ENCODE measurements at places on chromosomes 11 and 22.

DNA sequence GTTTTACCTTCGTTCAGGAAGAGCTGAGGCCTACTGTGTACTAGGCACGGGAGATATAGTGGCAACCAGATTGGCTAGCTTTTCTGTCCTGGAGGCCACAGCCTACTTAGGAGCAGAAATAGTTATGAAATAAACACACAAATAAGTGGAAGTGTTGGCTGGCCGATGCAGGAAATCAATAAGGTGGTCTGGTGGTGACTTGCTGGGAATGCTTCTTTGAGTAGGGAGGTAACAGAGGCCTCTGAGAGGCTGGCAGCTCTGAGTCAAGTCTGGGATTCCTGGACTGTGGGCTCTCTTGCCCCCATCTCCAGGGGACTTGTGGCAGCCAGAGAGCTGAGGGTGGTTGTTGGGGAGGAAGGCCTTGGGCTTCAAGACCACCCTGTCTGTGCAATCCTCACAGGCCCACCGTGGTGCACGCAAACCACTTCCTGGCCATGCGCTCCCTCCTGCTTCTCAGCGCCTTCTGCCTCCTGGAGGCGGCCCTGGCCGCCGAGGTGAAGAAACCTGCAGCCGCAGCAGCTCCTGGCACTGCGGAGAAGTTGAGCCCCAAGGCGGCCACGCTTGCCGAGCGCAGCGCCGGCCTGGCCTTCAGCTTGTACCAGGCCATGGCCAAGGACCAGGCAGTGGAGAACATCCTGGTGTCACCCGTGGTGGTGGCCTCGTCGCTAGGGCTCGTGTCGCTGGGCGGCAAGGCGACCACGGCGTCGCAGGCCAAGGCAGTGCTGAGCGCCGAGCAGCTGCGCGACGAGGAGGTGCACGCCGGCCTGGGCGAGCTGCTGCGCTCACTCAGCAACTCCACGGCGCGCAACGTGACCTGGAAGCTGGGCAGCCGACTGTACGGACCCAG is 4.1 kb downstream of the SERPINH1 start:
- no peak for DNase-seq

DNA sequence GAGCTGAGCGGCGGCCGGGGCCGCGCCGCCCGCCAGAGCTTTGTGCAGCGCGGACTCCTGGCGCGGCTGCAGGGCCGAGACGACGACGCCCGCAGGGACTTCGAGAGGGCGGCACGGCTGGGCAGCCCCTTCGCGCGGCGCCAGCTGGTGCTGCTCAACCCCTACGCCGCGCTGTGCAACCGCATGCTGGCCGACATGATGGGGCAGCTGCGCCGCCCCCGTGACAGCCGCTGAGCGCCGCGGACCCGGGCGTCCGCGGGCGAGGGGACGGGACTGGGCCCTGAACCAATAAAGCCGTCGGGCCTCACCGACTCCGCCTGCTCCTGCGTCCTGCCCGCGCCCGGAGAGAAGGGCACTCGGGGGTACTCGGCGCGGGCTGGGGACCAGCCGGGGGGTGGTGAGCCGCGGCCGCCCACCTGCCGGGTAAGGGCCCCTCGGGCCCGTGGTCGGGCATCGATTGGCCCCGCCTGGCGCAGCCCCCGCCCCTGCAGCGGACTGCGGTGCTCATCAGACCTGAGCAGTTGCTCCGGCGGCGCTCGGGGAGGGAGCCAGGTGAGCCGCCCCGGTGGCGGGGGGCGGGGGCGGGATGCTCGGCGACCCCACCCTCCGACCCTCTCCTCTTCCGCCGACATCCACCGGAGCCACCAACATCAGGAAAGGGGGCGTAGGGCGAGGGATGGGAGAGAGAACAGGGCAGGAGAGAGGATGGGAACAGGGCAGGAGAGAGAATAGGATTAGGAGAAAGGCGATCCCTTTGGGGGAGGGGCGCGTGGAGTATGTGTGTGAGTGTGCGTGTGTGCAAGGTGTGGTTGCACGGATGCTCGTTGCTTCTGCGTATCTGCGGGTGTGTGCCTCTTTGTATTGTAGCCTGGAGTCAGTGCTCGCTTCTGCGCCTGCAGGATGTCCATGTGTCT is at the start of gene TMEM25:
Gene TMEM25, plus strand, starts transcription at position 510 of the 914 bp plus-strand sequence. CDS start 610 bp downstream, outside the sequence.
- DNase-seq, result peak; percentile 68

DNA sequence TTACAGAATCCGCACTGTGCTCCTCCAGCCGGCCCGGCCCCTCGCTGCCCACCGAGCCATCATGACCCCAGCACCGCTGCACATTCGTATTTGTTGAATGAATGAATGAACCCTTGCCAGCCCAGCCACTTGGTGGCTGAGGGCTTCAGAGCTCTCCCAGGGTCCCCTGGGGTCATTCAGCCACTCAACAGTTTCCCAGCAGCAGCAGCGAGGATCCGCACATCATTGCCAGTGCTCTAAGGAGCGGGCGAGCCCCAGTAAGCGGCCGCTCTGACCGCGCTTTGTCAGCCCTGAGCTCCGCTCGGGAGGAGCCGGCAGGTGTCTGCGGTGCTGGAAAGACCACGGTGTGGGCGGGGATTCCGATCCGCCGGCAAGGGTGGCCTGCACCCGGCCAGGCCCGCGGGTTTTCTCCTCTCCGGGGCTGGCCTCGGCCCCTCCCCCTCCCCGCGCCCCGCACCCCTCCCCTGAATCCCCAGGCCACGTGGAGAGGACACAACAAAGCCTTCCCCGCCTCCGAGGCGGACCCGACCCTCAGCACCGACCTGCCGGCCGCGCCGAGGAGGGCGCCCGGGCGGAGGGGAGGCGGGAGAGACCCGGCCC is 563 bp downstream of the BID start:
- peak; percentile 56 for DNase-seq

- no peak for DNase-seq
These were observed 64.7 kb downstream of the MAML2 start for GRCh38 chr11:96278039-96278897.

DNA sequence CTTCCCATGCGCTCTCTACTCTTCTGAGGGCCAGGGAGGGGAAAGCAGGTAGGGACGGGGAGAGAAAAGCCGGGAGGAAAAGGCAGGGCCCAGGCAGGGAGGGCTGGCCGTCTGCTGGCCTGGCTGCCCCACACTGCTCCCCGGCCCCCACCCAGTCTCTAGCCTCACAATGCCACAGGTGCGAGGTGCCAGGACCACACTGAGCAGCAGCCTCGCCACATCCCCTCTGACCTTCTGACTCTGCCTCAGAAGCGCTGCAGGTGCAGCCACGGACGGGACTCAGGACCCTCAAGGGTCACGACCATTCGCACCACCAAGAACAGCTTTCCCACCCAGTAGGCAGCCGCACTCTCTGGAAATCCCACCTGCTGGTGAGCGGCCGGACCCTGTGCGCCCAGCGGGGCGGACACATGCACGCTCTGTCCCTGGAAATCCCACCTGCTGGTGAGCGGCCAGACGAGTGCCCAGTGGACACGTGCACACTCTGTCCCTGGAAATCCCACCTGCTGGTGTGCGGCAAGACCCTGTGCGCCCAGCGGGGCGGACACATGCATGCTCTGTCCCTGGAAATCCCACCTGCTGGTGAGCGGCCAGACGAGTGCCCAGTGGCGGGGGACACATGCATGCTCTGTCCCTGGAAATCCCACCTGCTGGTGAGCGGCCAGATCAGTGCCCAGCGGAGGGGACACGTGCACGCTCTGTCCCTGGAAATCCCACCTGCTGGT is 20.1 kb downstream of the TOLLIP start:
- no peak for DNase-seq

DNA sequence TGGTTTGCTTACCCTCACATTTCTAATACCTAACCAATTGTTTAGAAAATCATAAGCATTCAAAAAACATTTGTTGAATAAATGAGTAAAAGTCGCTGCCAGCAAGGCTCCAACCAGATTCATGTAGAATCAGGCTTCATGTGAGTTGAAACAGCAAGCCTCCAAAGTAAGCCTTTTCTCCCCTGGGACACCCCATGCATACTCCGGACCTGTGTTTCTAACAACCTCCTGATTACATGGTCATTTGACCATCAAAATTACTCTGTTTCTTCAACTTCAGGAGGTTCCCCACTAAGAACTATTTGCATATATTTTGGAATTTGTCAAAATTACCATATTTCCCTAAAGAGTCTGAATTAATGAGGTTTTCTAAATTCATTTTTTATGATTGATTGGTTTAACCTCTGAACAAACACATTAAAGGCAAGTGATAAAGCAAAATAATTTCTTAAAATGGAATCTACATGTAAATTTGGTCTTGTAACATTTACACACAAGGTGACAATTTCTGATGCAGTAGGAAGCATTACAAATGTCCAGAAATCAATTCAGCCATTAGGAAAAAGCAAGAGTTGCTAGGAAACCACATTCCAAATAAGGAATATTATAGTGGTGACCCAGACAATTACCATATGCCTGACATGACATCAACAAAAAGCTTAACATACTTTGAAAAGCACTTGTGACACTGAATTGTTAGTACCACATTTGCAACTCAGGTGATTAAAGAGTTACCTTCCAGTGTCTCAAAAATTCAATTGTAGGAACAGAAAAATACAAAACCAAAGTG is 252.6 kb downstream of the GUCY1A2 start:
- DNase-seq, result no peak

DNA sequence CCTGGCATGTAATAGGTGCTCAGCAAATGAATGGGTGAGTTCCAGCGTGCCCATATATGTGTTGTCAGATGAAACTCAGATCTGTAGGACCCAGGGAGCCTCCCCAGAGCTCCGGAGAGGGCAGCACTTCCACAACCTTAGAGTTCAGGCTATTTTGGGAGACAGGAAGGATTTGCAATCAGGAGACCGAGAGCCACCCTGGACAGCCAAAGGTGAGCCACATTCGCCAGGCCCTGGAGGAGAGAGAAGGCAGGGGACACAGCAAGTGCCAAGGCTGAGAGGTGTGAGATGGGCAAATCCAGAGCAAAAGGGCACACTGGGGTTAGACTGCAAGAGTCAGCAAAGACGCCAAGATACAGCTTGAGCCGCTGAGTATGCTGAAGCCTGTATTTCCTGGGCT is 66.4 kb downstream of the CD82 start:
- no peak for DNase-seq

- no peak for DNase-seq
These were observed 740.8 kb downstream of the DLG2 start for GRCh38 chr11:84886344-84886743.

- DNase-seq, result no peak
These were observed 18.1 kb upstream of the PPP6R3 start for GRCh38 chr11:68442433-68442832.

DNA sequence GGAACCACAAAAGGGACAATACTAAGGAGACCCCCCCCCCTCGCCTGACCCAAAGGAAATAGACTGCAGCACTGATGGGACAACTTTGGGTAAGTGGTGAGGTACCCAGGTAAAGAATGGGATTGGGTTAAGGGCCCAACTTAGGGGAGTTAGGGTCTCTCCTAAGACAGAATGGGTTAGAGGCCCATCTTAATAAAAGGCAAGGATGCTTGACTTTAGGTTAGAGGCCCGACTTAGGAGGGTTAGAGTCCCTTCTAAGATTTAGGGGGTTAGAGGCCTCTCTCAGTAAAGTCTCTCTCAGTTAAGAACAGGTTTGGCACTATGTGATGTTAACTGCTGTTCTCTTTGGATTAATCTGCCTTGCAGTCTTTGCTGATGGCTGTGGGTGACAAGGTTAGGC is 41.0 kb upstream of the DBX1 start:
- no peak for DNase-seq

DNA sequence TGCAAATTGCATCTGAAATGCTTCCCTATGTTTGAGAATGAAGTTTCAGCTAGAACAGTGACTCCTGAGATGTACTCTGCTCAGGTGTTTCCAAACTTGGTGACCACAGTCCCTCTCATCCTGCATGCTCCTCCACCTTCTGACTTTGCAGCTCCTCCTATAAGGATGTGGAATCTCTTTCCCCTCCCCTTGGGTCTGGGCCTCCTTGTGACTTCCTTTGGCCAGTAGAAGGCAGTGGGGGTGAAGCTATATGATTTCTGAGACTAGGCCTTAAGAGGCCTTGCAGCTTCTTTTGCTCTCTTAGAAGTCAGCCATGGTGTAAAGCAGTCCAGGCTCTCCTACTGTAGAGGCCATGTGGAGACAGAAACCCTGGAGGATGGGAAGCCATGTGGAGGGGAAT is 50.7 kb downstream of the CSF2RB start:
- no peak for DNase-seq

GRCh38 chr22:46446799-46447198 is 90.6 kb downstream of the CELSR1 start:
- DNase-seq, result no peak

DNA sequence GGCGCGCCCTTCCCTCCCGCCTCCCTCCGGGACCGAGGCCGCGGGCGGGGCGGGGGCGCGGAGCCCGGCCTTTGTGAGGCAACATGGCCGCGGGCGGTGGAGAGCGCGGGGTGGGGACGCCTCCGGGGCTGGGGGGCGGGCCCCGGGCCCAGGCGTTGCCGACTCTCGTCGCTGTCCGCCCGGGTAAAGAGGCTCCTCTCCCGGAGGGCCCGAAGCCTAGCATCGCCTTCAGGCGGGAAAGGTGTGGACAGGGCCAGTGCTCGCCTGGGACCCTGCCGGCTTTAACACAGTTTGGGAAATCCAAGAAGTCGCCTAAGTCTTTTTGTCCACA is 369 bp downstream of the DGCR8 start:
- DNase-seq, result peak; percentile 73

- DNase-seq, result no peak
These were observed 9.4 kb downstream of the C11orf97 start for GRCh38 chr11:94521684-94522083.

DNA sequence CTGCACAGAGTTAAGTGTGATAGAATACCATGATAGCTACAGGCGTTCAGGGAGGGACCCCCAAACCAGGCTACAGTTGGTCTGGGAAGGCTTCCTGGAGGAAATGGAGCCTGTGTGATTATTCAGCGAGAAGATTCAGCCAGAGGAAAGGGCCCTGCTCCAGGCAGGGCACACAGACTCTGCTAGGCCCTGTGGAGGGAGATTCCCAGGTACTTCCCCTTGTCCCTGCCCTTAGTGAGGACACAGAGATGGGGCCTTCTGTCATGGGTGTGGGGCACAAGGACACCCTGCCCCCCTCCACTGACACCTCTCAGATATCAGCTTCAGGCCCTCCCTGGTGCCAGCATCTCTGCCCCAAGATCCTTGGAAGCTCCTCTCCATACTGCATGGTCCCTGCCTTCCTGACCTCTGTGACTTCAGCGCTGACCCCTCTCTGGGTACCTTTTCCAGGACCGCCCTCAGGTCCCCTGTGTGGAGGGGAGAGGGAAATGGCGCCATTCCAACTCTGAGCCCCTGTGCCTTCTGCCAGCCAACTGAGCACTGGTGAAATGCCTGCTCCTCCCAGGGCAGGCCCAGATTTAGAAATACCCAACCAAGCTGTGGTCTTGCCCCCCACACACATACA is 12.6 kb upstream of the POU2F3 start:
- no peak for DNase-seq

- no peak for DNase-seq
These were observed 13.9 kb downstream of the CCND1 start for GRCh38 chr11:69654660-69655478.
